ENCODE measurements at places on chromosomes 6 and 20. TPM values are rescaled to one million over a fixed set of nuclear protein-coding genes. Genes with fewer than 3 reads are reported as not detected.

FUCA2 gene
- total RNA-seq, result 10.4 TPM

DNA sequence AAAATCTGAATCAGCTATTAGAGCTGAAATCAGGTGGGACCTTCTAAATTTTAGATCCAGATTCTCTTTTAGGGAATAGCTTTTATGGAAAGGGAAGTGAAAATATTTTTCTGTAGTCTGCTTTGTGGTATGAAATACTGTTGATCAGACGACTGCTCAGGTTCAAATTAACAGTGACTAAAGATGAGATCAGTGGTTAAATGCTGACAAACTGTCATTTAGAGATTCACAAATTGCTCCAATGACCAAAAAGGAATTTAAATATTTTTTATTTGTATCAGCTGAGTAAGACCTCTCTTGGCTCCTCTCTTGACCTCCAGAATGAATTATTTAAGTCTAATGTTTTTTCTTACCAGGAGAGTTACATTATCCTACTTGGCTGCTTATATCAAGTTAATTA is 77.3 kb downstream of the KCNQ5 start:
- H3K4me3 ChIP-seq, result no peak overlapping the region
- H3K27me3 ChIP-seq, result no peaks in the 10 kb centered on the region
- no peak overlapping the region for H3K27ac ChIP-seq
- no peak for DNase-seq
- H3K4me1 ChIP-seq, result no peaks in the 10 kb centered on the region

DNA sequence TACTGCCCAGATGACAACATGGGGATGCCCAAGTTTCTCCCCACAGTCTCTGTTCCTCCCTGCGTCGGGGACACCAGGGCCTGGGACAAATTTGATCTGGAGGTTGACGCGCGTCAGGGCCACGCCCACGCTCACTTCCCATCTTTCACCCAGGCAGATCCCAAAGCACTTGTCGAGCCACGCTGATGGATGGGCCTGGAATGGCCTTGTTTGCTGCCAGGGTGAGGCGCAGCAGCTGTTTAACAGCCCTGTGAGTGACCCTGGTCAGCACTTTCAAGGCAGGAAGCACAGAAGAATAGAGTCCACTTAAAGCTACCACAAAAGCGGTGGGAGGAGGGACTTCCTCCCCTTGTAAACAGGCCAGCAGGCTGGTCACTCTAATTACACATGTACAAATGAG is 324.7 kb upstream of the JARID2 start:
- no peak overlapping the region for H3K27ac ChIP-seq
- no peaks in the 10 kb centered on the region for H3K36me3 ChIP-seq
- peaks cover 8% of the 10 kb centered on the region for H3K27me3 ChIP-seq
- no peaks in the 10 kb centered on the region for H3K4me1 ChIP-seq
- no peak overlapping the region for H3K4me3 ChIP-seq
- no peak for DNase-seq

DNA sequence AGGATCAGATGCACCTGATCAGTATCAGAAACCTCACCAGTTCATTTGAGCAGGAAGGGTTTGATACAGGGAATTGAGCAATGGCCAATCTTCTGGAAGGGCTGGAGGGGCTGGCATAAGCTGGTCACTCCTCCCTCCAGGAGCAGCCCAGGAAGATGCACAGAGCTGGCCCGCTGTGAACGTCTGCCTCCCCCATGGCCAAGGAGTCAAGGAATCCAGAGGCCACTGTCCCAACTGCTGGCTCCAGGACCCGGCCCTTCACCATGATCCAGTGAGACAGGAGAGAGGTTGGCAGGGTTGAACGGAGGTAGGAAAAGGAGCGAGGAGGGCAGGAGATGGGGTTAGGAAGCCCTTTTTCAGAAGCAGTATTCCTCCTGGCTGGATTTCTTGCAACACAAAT is 113.9 kb upstream of the CST7 start:
- H3K4me1 ChIP-seq, result no peaks in the 10 kb centered on the region
- no peak overlapping the region for H3K4me3 ChIP-seq
- H3K36me3 ChIP-seq, result no peaks in the 10 kb centered on the region
- H3K27me3 ChIP-seq, result no peaks in the 10 kb centered on the region

Measured in activated T-cell treated with anti-CD3 and anti-CD28 coated beads, Interleukin-2, amount 50 U/mL, for 72 hours (primary cell).